ENCODE measurements at places on chromosomes 16 and 17.

GRCh38 chr16:3131755-3132377 lies 3.0 kb upstream of the ZNF213 start:
- no peak for DNase-seq

GRCh38 chr16:89300311-89300975 lies 82.9 kb downstream of the ZNF778 start:
- no peak for DNase-seq

DNA sequence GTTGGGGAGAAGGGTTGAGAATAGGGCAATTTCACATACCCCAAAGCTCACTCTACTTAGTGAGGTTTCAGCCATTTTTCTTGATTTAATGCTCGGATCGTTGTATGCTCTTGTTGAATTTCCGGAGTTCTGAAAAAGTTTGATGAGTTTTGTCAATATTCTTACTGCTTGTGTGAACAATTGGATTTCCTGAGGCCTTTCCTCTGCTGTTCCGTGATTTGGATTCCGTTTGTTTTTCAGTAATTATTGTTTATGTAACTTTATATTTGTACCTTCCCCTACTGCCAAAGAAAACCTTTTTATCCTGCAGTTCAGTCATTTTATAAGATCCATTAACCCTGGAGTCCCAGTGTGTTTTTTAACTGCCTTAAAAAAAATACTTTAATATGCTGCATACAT lies 62.9 kb downstream of the PHKB start:
- no peak for DNase-seq

DNA sequence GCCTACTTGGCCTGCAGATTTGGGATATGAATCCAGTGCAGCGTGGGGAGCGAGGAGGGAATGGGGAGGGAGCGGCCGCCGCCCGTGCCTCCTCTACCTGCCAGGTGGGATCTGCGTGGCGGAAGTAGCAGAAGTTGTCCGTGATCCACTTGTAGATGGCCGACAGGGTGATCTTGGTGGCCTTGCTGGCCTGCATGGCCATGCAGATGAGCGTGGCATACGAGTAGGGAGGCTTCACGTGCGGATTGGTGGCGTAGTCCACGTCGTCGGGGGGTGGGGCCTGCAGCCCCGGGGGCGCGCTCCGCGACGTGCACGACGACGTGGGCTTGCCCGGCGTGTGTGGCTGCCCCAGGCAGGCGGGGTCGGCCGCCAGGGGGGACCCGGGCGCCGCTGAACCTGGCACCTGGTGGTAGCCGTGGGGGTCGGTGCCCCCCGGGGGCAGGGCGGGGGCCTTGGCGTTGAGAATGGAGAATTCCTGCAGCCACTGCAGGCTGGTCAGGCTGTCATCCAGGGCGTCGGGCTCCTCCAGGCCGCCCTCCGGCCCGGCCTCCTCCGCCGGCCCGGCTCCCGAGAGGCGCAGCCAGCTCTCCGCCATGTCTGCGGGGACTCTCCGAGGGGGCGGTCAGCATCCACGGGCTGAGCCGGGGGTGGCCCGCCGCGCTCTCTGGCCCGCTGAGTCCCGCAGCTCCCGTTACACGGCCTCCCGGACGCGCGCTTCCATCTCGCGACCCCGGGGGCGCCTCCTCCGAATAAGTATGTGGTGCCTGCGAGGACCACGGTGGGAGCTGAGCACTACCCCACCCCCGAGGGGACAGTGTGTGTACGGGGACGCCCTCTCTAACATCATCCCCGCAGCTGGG lies 1.0 kb downstream of the FOXJ1 start:
- DNase-seq, result no peak

- DNase-seq, result no peak
These were observed 24.4 kb downstream of the ATP6V0D1 start for GRCh38 chr16:67456391-67457081.

Measured in kidney epithelial cell (primary cell).